Stimulated activated CD4-positive, alpha-beta T cell treated with anti-CD3 and anti-CD28 coated beads, TNF-alpha, amount 100 ng/mL, for 4 hours (primary cell): ENCODE measurements at places on chromosomes 16 and 17.

DNA sequence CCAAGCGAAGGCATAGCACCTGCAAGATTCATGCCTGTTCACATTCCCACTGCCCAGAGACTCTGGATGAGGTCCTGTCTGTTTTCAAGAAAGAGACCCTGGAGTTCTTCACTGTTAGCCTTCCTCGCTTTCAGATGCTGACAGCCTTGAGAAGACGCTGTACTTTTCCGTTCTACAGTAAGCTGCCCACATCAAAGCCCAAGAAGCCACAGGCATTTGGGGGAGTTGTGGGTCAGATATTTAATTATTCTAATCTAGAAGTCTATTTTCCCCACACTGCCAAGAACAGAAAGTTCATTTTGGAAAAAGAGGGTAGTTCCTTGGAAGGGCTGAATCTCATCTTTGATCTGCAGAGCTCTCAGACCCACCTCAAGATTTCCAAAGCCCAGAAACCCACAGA is 127.9 kb downstream of the AXIN2 start:
- DNase-seq: no peak

DNA sequence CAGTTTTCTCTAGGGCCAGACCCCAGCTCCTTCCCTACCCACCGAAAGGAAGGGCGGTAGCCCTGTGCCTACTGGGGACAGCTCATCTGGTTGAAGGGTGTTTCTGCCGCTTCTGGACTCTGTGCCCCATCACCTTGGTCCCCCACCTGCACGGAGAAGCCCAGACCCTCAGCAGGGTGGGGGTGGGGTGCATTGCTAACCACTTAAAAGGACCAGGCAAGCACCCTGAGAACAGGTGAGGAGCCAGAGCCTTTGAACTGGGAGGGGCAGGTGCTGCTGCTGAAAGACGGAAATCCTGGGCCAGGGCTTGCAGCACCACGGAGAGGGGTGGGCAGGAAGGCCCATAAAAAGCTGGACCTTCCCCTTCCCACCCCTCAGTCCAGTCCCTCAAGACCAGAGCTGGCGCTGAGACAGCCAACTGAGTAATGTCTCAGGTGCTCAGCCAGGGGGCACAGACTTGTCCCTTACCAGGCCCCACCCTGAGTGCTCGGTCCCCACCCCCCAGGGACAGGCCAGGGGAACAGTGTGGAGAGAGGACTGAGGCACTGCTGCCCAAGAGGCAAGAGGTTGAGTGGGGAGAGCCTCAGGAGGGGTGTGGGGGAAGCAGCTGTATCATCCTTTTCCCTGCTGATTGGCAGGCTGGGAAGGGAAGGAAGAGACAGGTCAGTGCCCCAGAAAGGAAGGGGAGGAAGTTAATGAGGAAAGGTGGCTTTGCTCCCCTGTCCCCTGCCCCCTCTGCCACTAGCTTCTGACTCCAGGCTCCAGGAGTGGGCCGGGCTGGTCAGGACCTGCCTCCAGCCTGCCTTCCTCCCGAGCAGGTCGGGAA is 10.9 kb upstream of the SP2 start:
- DNase-seq: no peak

GRCh38 chr17:31387438-31387837 is 4.0 kb upstream of the RAB11FIP4 start:
- no peak for DNase-seq

- no peak for DNase-seq
Observed at GRCh38 chr17:54085934-54086333, 263.2 kb downstream of the KIF2B start.

GRCh38 chr16:58096249-58096648 is 32.9 kb downstream of the CFAP20 start:
- DNase-seq: no peak

DNA sequence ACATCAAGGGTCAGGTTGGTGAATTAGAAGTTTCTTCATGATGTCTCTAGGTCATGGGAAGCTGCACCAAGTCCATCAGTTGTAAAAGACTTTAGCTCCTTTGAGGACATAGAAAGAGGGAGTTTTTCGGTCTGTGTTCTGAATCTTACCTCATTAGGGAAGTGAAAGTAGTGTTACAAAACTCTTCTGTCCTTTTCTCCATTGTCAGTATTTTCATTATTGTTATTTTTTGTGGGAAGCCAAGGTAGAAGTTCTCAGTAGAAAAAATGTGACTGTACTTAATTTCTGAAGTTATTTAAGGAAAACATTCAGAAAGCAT is 24.2 kb downstream of the MAP3K3 start:
- no peak for DNase-seq

DNA sequence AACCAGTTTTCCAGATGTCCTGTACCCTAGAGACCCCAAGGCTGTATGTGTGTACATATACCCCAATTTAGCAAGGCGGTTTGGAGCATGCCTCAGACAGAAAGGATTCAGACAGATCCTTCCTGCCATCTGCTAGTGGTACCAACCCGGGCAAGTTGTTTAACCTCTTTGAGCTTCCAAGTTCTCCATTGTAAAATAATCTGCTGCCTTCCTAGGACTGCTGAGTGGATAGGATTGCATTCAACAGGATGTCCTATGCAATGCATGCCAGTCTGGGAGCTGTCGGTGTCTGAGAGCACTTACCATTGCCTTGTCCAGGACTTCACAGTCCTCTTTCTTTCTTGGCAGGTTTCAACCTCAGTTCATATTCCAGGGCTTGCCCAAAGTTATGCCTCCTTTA is 1.9 kb downstream of the CDH13 start:
- no peak for DNase-seq

- DNase-seq: no peak
Observed at GRCh38 chr17:76732734-76733617, 4.2 kb downstream of the SRSF2 start.

DNA sequence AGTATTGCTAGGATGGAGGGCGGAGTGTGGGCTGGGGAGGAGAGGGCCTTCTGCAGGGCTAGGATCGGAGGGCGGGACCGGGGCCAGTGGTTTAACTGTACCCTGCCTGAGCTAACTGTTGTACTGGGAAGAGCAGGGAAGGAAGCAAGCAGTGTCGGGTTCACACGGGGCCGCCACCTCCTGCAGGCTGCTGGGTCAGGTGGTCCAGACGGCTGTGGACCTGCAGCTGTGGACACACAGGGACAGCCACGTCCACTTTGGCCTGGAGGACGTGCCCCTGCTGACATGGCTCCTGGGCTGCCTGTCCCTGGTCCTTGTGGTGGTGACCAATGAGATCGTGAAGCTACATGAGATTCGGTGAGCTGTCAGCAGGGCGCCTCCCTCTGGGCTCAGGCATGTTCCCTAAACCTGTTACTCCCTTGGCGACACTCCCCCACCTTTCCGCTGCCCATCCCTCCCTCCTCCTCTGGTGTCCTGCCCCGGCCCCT is 16.6 kb downstream of the CASKIN2 start:
- DNase-seq: no peak

DNA sequence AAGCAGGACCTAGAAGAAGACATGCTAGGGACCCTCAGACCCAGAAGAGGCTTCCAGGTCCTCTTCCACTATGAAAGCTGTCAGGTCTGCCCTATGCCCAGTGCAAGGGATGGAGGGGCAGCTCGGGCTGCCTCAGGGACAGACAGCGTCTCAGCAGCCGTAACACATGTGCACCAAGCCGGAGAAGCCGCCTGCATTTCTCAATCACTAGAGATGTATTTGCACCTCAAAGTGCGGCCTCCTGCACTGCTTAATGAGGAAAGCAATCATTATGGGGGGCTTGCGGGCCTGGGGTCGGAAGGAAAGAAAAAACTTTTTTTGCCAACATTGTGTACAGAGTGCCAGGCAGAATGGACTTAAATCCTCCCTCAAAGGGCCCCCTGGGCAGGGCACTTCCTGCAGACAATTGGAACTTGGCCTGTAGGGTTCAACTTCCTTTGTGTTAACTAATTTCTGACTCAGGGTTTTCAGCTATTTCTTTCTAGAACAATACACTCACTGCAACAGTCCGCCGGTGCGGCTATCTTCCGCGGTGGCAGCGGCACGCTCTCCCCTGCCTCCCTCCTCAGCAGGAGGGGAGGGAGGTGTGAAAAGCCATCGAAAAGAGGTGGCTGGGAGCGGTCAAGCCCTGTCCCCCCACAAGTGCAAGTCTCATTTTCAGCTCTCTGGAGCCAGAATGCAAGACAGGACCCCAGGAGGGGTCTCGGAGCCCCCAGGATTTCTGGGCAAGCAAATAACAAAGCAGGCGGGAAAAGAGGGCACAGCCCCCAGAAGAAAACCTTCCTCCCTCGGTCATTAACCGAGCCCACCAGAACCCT is 101.2 kb downstream of the ZNF423 start:
- DNase-seq: no peak

DNA sequence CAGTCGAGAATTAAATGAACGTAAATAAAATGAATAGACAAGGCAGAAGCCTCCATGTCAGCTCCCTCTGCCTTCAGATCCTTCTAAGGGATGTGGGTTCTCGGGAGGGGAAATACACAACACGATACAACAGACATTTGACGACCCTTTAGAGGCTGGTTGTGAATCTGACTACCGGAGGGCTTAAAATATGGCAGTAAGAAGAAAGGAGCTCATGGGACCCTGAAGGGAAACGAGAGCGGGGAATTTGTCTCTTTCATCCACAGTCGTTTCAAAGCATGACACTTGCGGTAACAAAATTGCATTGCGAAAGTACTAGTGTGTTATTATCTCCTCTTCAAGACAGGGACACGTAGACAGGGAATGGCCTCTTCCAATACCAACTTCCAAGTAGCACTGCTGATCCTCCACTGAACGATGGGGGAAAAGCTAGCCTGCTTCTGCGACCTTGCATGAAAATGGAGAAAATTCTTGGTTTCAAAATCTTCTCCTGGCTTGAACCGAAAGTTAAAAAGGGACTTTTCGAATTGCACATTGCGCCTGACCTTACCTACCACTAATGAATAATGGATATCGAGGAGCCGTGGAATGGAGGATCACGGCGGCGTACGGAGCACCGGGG is 1.2 kb upstream of the TNRC6C start:
- DNase-seq: no peak

GRCh38 chr17:81693509-81694210 is 9.5 kb upstream of the MRPL12 start:
- DNase-seq: no peak

- DNase-seq: no peak
Observed at GRCh38 chr16:1839554-1839953, 12.5 kb downstream of the FAHD1 start.
